ENCODE measurements at places on chromosomes 1 and 21.

DNA sequence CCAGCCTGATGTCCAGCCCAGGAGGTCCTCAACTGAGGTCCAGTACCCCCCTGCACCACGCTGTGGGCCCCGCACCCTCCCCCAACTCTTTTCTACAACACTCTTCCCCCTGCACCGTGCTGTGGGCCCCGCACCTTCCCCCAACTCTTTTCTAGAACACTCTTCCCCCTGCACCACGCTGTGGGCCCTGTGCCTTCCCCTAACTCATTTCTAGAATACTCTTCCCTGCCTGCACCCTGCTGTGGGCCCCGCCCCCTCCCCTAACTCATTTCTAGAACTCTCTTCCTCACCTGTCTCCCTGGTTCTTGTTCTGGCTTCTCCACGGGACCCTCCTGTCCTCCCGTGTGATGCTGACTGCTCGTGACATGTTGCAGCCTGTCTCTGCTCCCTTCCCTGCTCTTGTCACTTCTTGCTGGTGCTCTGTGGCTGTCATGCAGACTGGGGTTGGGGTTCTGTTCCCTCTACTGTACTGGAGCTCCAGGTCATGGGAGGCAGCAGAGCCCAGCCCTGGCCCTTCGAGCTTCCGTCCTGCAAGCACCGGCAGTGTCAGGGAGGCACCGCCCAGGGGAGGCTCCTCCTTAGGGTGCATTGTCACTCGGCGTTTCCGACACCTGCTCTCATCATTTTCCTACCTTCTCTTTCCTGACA, 160.1 kb upstream of the COL6A1 start:
- no peak for DNase-seq

- DNase-seq = no peak
These were observed 98.2 kb downstream of the TNFSF18 start for GRCh38 chr1:172952516-172952915.

- DNase-seq = peak; percentile 27
These were observed 519 bp downstream of the RERE start for GRCh38 chr1:8816831-8817411.

DNA sequence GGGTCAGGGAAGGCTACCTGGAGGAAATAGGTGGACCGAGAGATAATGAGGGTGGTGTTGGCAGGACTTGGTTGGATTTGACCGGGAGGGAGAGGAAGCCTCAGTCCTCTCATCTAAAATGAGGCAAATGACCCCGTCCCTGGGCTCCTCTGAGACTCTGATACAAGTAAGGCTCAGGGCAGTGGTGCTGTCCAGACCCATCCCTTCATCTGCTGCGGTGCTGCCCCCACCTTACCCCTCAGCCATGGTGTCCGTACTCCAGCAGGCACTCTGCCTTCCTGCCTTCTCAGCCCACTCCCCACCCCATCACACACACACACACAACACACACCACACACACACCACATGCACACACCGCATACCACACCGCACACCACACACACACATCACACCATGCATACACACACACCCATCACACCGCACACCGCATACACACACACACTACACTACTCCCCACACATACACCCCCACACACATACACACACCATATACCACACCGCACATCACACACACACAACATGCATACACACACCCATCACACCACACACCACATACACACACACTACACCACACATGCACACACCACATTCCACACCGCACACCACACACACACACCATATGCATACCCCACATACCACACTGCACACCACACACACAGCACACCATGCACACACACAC, 29.4 kb upstream of the SLC26A9 start:
- DNase-seq = no peak

- no peak for DNase-seq
These were observed 273.7 kb upstream of the AJAP1 start for GRCh38 chr1:4380564-4381168.

DNA sequence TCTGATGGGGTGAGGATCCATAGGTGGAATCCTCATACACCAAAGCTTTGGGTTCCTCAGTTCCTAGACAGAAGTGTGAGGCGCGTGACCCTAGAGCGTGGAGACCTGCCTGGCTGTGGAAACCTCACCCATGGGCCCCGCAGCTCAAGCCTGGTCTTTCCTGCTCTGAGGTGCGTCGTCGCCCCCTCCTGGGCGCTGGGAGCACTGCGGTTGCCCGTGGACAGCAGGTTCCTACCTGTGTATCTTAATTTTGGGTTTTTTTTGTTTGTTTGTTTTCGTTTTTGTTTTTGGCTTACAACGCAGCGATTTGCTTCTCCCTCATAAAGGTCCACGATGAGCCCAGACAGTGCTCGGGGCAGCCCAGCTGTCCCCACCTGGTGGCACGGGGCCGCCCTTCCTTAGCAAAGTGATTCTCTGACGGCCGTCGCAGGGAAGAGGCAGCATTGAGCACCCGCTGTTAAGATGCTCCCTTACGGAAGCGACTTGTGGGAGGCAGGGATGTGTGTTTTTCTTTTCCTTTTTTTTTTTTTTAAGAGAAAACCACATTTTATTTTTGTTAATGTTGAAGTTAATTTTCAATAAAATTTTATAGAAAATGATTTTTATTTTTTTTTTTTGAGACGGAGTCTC, 36.5 kb upstream of the TRAPPC10 start:
- peak; percentile 84 for DNase-seq

DNA sequence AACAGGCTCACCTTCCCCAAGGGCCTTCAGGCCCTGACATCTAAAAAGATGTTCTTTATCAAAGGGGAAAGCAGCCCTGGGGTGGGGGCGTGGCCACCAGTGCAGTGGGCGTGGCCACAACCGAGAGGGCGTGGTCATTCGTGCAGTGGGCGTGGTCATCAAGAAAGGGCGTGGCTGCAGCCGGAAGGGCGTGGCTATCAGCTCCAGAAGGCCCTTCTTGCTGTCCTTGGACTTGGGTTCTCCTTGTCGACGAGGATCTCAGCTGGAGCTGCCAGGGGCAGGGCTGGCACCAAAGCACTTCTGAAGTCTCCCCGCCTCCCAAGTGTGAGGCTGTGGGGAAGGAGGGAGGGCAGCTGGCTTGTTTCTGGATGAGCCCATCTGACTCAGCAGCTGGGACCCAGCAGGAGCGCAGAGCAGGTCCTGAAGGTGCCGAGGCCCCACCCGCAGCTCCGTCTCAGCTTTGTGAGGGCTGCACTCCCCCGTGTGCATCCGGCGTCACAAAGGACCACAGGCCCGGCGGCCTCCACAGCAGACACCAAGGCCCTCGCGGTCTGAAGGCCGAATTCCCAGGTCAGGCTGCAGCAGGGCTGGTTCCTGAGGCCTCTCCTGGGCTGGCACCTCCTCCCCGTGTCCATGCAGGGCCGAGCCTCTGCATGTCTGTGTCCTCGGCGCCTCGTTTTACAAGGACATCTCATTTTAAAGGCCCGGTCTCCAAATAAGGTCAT, 12.8 kb downstream of the PDE9A start:
- no peak for DNase-seq

GRCh38 chr1:206911064-206911663, 10.6 kb downstream of the FCMR start:
- no peak for DNase-seq

Data from posterior cingulate gyrus (tissue), 11 donors.